ENCODE measurements at places on chromosomes 7 and 10.

DNA sequence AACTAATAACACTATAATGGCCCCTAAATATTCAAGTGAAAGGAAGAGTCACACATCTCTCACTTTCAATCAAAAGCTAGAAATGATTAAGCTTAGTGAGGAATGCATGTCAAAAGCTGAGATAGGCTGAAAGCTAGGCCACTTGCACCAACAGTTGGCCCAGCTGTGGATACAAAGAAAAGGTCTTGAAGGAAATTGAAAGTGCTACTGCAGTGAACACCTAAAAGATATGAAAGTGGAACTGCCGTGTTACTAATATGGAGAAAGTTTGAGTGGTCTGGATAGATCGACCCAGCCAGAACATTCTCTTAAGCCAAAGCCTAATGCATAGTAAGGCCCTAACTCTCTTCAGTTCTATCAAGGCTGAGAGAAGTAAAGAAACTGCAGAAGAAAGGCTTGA lies 12.1 kb upstream of the SNX13 start:
- DNase-seq = no peak

DNA sequence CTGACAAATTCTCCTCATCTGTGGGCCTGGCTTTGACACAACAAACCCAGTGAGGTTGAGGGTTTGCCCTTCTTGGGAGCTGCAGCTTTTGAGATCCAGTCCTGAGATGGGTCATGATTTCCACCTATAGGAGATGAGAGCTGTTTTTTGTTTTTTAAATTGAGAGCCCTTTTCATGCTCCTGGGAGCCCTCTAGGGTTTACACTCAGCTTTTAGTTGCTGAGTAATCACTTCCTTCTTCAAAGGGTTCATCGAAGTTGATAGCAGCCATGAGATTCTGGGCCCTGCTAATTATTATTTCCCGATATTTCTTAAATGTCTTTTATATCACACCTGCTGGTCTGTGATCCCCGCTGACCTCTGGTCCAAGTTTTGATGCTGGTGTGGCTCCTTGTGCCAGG lies 47.3 kb upstream of the VIPR2 start:
- DNase-seq = no peak

GRCh38 chr10:30284865-30285594 lies 64.0 kb downstream of the MTPAP start:
- DNase-seq = no peak

DNA sequence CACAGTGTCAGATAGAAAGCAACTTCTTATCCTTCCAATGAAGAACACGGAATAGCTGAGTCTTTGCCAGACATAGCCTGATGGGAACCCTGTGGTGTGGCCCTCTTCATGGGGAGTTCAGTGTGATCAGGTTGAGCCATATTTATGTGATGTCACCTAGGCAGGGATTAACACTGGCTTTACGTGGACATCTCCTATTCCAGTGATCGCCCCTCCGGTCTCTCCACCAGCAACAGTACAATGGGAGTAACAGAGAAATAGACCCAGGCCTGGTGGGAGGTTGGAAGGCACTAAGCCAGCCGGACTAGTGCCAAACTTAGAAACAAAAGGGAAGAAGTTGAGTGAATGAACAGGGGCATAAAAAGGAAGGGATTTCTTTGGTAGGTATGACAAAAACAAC lies 358.1 kb downstream of the PRPF18 start:
- no peak for DNase-seq

DNA sequence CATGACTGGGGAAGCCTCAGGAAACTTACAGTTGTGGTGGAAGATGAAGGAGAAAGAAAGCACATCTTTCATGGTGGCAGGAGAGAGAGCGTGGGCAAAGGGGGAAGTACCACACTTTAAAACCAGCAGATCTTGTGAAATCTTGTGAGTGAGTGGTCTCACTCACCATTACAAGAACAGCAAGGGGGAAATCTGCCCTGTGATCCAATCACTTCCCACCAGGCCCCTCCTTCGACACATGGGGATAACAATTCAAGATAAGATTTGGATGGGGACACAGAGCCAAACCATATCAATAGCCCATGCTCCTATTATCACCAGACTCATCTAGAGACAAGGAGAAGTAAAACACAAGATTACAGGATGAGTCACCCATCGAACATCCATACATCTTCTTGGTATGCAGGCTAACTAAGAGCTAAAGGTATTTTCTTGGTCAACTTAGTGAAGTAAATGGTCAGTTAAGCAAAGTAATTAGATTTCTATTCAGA lies 55.3 kb upstream of the YAE1 start:
- DNase-seq = no peak

GRCh38 chr7:129210989-129211312 lies 13.9 kb upstream of the AHCYL2 start:
- no peak for DNase-seq

GRCh38 chr7:151744656-151745638 lies 132.0 kb downstream of the PRKAG2 start:
- DNase-seq = peak; percentile 74

DNA sequence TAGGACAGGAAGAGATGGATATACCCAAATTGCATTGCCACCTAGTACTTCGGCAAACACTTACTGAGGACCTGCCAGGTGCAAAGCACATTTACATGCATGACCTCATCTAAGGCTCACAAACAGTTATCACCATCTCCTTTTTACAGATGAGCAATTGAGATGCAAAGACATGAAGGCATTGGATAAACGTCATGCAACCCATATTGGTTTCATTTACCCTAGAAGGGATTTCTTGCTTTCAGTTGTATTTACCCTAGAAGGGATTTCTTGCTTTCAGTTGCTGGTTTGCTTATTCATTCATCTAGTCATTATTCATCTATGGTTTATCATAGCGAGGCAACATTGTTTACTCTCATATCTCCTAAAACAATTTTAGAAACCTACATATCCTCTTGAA lies 52.2 kb downstream of the STEAP1B start:
- no peak for DNase-seq

GRCh38 chr7:99126921-99127553 lies 16.9 kb downstream of the SMURF1 start:
- DNase-seq = no peak

DNA sequence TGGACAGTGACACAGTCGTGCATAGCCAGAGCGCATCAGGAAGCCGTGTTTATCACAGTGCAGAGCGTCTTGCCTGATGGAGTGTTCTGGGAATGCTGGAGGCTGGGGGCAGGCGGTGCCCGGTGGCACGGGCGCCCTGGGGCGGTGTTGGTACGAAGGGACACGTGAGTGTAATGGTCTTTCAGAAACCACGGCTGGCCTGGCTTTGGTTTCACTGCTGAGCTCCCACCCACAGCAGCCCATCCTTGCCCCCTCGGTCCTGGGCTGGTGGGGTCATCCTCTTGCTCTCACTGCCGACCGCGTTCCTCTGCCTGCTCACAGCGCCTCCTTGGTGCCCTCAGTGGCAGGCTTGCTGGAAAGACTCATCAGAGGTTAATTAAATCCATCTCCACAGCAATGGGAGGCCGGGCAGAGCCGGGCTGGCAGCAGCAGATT lies 50.6 kb downstream of the NKX6-2 start:
- DNase-seq = no peak

- DNase-seq = no peak
Measured at GRCh38 chr10:16656895-16657294, 135.2 kb upstream of the C1QL3 start.

DNA sequence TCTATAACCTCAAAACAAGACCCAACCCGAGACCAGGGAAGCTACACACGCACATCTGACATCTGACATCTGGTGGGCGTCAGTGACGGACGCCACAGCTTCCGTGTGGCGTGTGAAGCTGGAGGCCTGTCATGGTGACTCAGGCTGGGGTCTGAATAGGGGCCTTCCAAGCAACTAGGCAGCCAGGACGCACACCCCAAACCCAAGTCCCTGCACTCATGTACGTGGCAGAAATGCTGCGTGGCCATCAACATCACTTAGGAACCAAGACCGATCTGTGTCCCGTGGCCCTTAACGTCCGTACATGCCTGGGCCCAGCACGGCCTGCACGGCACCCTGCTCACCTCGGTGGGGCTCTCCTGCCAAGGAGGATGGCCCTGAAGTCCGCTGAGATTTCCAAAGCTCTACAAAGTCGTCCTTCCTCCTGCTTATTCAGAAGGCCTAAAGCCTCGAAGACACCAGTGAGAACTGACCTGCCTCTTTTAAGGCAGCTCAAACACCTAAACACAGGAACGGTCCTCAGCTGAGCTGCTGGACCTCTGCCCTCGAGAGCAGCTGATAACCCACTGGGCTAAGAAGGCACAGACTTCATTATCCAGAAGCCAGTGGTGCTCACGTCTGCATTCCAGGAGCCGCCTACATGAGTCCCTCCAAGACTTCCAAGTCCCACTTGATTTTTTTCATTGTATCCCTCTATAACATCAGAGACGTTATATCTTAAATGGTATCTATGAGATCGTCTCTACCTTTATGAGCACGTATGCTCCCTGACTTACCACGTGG lies 82.5 kb downstream of the DIP2C start:
- DNase-seq = no peak

- DNase-seq = no peak
Measured at GRCh38 chr7:24729365-24730017, 27.8 kb downstream of the GSDME start.

DNA sequence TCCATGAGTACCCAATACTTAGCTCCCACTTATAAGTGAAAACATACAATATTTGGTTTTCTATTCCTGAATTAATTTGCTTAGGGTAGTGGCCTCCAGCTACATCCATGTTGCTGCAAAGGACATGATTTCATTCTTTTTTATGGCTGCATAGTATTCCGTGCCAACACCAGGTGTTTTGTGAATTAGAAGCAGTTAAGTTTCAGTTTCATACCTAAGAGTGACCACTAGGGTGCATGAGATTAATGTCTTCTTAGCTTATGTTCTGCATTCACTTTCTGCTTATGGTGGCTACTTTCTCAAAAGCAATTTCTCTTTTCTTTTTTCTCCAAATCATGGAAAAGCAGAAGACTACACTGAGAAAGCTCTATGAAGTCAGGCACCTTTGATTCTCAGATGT lies 65.1 kb upstream of the VSTM2A start:
- no peak for DNase-seq

GRCh38 chr10:75493464-75493863 lies 62.0 kb downstream of the LRMDA start:
- peak; percentile 4 for DNase-seq

DNA sequence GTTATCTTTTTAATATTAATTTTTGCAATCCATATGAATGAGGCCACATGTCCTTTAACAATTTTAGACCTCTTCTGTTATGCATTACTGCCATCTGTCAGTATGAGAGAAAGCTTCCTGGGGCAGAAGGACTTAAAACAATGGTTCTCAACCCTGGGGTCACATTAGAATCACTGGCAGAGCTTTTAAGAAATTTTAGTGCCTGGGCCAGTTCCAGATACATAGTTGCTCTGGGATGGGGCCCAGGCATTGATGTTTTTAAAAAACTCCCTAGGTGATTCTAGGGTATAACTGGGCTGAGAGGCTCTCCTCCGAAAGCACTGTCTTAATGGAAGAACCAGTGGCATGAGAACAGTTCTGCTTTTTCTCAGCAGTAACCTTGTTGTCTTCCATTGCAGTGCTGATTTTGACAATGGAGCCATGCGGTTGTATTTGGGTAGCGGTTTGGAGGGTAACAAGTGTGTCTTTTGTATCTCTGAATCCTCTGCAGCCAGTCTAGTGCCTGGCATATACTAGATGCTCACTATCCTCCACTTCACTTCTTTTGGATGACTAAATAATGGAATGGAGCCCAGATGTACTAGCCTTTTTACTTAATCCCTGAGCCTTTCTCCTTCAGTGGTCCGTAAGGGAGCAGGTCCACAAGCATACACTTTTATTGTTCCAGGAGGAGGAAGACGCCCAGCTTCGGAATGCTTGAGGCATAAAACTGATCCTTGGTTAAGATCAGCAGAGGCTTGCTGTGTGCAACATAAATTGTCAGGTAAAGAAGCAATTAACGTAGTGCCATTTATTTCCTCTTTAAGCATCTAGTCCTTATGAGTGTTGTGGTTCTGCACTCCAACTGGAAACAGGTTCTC lies 227.1 kb downstream of the AUTS2 start:
- no peak for DNase-seq

- peak; percentile 75 for DNase-seq
Measured at GRCh38 chr7:23396222-23397015, 73.9 kb downstream of the IGF2BP3 start.

DNA sequence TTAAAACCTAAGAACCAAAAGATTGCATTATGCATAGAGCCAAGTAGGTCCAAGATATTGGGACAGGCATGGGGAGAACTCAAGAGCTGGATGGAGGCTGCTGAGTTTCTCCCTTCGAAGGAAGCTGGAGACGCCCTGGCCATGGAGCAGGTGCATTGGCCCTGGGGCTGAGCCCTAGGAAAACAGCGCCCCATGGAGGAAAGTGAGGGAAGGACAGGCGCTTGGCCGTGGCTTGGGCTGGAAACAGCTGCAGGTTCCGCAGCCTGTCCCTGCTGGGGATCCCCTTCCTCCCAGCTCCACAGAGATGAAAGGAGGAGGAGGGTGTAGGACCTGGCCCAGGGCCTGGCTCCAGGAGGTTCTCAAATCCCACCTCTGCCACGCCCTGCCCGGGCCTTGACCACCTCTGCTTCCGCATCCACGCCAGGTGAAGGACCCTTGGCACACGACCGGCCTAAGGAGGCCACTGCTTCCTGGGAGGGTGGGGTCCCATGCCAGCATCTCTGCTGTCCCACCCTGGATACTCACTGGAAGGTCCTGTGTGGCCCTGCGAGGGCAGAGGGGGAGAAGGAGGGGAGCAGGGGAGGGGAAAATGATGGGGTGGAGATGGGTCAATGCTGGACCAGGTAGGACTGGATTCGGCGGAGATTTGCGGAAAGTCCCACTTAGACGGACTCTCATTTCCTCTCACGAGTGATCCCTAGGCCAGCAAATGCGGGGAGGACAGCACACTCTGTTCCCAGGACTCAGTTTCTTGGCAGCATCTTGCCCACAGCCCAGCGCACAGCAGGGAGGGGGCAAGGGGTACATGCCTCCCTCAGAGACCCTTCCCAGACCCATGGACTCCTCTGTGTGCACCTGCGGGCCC lies 258.6 kb upstream of the TCERG1L start:
- no peak for DNase-seq

DNA sequence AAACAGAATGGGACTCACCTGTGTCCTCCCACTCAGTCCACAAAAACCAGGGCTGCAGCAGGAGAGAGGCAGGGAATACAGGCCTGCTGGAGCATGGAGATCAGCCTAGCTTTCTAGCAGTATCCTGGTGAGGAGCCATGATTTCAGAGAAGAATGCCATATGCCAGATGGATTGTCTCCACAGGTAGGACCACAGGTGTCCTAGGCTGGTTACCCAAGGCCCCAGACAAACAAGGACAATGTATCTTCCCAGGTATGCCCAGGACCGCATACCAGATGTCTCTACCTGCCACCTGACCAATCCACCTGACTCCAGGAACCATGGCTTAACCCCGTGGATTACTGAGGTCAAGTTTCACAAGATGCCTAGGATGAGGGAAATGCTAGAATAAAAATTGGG lies 295.4 kb upstream of the NPSR1 start:
- DNase-seq = no peak

- DNase-seq = no peak
Measured at GRCh38 chr10:88154596-88155250, 291.3 kb downstream of the PTEN start.

DNA sequence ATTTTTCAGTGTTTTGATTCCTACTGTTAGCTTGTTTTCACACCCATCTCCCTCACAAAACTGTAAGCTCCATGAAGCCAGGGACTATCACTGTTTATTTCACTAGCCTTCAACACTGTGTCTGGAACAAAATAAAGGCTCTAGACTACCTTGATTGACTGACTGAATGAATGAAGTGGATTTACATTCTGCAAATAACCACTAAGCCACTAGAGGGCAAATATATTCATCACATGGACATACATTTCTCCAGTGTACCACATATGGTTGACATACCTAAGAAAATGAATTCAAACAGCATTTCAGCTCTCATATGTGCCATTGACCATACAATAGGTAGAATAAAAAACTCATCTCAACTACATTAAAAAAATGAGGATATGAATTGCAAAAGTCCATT lies 185.9 kb downstream of the RAB11FIP2 start:
- no peak for DNase-seq

All from AG09309 (cell line).